ENCODE measurements at places on chromosomes 5 and 9.

DNA sequence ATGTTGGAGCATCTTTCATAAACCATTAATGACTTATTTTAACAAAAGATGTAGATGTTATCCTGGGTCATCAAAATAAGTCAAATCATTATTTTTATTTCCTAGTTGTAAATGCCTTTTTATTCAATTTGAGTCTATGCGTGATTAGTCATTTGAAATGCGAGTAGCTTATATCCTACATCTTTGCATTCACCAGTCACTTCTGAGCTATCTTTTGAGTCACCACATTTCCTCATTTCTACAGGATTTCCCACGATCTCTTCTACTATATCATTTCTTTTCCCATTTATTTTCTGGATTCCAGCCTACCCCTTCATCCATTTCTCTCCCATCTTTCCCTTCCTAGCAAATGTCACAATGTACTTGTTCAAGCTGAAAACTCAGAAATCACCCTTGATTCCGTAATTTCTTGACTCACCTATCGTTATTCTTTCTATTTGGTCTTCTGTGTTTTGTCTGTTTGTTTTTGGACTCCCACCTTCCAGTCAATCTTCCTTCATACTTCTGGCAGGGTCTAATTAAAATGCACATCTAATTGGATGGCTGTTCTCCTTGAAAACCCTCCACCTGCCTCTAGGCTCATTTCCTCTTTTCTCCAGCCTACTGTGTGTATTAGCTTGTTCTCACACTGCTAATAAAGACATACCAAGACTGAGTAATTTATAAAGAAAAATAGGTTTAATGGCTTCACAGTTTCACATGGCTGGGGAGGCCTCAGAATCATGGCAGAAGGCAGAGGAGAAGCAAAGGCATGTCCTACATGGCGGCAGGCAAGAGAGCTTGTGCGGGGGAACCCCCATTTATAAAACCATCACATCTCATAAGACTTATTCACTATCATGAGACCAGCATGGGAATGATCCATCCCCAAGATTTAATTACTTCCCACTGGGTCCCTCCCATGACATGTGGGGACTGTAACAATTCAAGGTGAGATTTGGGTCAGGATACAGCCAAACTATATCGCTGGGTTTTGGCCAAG, 112.4 kb downstream of the MEF2C start:
- no peak overlapping the region for H3K27ac ChIP-seq
- no peaks in the 10 kb centered on the region for H3K4me1 ChIP-seq
- no peak overlapping the region for H3K4me3 ChIP-seq
- DNase-seq = no peak

DNA sequence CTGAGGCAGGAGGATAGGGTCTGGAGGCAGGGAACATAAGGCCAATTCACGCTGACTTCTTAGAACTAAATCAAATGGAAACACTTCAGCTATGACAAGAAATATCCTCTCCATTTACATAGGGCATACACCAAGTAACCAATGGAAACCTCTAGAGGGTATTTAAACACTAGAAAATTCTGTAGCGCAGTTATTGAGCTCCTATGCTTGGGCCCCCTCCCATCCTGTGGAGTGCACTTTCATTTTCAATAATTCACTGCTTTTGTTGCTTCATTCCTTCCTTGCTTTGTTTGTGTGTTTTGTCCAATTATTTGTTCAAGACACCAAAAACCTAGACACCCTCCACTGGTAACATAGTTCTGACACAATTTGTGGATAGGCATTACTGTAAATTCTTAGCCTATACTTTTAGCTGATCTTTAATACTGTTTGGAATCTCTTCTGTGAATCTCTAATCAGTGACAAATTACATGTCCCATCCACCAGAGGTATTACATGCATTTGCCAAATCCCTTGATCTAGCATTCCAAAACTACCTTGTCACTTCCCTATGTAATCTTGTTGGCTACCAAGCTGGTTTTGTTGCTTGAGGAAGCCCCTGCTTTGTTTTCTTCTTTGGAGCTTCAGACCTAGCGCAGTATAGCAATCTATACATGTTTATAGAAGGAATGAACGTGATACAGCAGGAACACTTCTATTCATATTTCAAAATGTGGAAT, 61.6 kb downstream of the ST8SIA4 start:
- H3K27me3 ChIP-seq = no peaks in the 10 kb centered on the region
- H3K36me3 ChIP-seq = no peaks in the 10 kb centered on the region
- no peak overlapping the region for H3K4me3 ChIP-seq
- H3K27ac ChIP-seq = no peak overlapping the region
- DNase-seq = no peak

GRCh38 chr9:389159-389558, 174.5 kb downstream of the DOCK8 start:
- H3K4me1 ChIP-seq = no peaks in the 10 kb centered on the region
- H3K4me3 ChIP-seq = no peak overlapping the region

- H3K27ac ChIP-seq = no peak overlapping the region
- no peaks in the 10 kb centered on the region for H3K36me3 ChIP-seq
- no peak for DNase-seq
- H3K4me1 ChIP-seq = no peaks in the 10 kb centered on the region
- H3K4me3 ChIP-seq = no peak overlapping the region
- H3K27me3 ChIP-seq = no peaks in the 10 kb centered on the region
Measured at GRCh38 chr5:8418049-8418426, 549.1 kb downstream of the MTRR start.

- no peak overlapping the region for H3K27ac ChIP-seq
- peaks cover 4% of the 10 kb centered on the region for H3K4me1 ChIP-seq
- no peaks in the 10 kb centered on the region for H3K36me3 ChIP-seq
- no peak overlapping the region for H3K4me3 ChIP-seq
Measured at GRCh38 chr5:90171466-90171865, 238.1 kb downstream of the CETN3 start.

- H3K4me1 ChIP-seq = no peaks in the 10 kb centered on the region
- DNase-seq = peak; percentile 68
- H3K4me3 ChIP-seq = no peak overlapping the region
- no peaks in the 10 kb centered on the region for H3K36me3 ChIP-seq
- no peaks in the 10 kb centered on the region for H3K27me3 ChIP-seq
Measured at GRCh38 chr5:142295084-142295758, 29.6 kb downstream of the SPRY4 start.

- no peaks in the 10 kb centered on the region for H3K27me3 ChIP-seq
- no peak overlapping the region for H3K27ac ChIP-seq
- no peak overlapping the region for H3K4me3 ChIP-seq
- no peaks in the 10 kb centered on the region for H3K4me1 ChIP-seq
- DNase-seq = no peak
Measured at GRCh38 chr9:114937516-114937915, 7.1 kb upstream of the TNFSF8 start.

- no peak overlapping the region for H3K27ac ChIP-seq
- H3K27me3 ChIP-seq = no peaks in the 10 kb centered on the region
- H3K4me1 ChIP-seq = no peaks in the 10 kb centered on the region
- DNase-seq = no peak
- no peaks in the 10 kb centered on the region for H3K36me3 ChIP-seq
Measured at GRCh38 chr9:126149661-126150060, 177.0 kb upstream of the MVB12B start.

DNA sequence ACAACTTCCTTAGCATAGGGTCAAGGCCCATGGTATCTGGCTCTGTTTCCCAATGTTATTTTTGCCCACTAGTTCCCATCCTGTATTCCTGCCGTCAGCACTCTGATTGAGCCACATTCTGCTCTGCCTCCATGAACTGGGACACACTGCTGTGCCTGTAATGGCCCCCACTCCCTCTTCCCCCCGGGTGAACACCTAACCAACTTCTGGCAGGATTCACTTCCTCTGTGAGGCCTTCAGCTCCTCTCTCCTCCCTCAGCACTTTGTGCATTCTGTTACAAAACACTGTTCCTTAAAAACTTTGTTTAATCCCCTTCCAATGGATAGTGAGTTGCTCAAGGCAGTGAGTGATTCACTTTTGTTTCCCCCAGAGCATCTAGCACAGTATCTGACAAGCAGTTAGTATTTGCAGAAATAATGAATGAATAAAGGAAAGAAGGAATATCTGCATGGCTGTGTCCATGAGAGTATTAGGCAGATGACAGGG, 183.6 kb downstream of the EFNA5 start:
- no peaks in the 10 kb centered on the region for H3K4me1 ChIP-seq
- no peak overlapping the region for H3K4me3 ChIP-seq
- H3K36me3 ChIP-seq = no peaks in the 10 kb centered on the region
- H3K27me3 ChIP-seq = no peaks in the 10 kb centered on the region

GRCh38 chr9:74800226-74800625, 87.5 kb downstream of the TRPM6 start:
- no peaks in the 10 kb centered on the region for H3K36me3 ChIP-seq
- H3K4me3 ChIP-seq = no peak overlapping the region
- H3K27ac ChIP-seq = no peak overlapping the region
- no peaks in the 10 kb centered on the region for H3K27me3 ChIP-seq
- H3K4me1 ChIP-seq = no peaks in the 10 kb centered on the region
- DNase-seq = peak; percentile 47

DNA sequence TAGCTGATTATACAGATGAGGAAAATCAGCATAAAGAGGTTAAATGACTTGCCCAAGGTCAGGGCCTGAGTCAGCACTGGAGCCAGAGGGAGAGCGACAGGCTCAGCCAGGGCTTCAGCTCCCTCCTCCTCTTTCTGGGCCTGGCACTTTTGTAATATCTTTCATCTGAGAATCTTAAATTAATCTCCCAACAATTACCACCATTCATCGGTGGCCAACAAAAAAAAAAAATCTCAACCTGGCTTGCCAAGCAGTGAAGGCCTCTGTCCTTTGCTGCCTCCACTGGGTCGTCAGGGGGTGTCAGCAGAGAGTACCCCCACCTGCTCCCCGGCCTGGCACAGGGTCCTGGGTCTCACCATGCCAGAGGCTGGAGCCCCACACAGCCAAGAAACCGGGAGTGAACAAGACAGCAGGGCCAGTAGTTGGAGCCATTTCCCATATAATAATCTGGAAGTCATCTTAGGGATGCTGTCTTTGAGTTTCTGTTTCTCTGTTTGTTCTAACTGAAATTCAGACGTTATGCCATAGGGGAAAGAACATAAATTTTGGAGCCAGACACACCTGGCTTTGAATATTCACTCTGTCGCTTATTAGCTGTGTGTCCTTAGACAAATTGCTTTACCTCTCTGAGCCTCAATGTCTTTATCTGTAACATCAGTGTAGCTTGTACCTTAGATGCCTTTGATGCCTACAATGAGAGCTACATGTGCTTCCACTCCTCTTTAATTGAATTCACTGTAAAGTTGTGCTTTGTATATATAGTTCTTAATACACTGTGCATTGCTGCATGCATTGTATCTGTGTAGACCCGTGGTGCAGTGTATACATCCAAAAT, 299.9 kb upstream of the MSX2 start:
- DNase-seq = no peak
- no peak overlapping the region for H3K4me3 ChIP-seq
- no peaks in the 10 kb centered on the region for H3K36me3 ChIP-seq

DNA sequence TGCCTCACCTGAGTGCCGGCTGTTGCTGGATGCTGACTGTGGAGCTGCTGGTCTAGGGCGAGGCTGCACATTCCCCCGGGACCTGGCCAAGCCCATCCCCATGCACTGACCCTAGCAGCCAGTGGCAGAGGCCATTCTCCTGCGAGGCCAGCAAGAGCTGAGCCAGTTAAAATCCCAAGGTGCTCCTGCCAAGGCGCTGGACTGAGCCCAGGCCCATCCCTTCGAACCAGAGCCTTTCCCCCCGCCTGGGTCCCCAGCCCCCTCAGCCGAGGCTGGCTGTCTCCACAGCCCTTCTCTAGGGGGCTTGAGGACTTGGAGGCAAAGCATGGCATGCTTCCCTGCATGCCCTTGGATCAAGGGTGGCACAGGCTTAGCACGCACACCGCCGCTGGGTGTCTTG, 1.6 kb downstream of the ADAMTSL2 start:
- no peaks in the 10 kb centered on the region for H3K27me3 ChIP-seq
- no peak for DNase-seq
- H3K27ac ChIP-seq = no peak overlapping the region
- H3K4me1 ChIP-seq = no peaks in the 10 kb centered on the region

- H3K4me1 ChIP-seq = no peaks in the 10 kb centered on the region
- H3K4me3 ChIP-seq = no peak overlapping the region
- H3K27me3 ChIP-seq = no peaks in the 10 kb centered on the region
- H3K36me3 ChIP-seq = no peaks in the 10 kb centered on the region
Measured at GRCh38 chr5:23528677-23529076, 21.3 kb downstream of the PRDM9 start.

DNA sequence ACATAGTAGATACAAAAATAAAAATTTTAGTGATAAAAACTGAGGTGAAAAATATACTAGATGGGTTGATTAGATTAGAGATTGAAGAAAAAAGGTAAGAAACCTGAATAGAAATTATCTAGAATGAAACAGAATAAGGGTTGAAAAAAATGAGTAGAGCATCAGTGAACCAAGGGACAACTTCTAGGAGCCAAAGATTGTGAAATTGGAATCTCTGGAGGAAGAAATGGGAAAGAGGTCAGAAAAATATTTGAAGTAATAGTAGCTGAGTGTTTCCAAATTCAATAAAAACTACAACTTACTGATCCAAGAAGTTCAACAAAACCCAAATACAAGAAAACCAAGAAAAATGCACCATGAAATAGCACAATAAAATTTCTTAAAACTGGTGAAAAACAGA, 116.6 kb upstream of the STARD4 start:
- no peaks in the 10 kb centered on the region for H3K36me3 ChIP-seq
- no peak overlapping the region for H3K27ac ChIP-seq
- H3K27me3 ChIP-seq = no peaks in the 10 kb centered on the region
- no peak overlapping the region for H3K4me3 ChIP-seq
- H3K4me1 ChIP-seq = no peaks in the 10 kb centered on the region

DNA sequence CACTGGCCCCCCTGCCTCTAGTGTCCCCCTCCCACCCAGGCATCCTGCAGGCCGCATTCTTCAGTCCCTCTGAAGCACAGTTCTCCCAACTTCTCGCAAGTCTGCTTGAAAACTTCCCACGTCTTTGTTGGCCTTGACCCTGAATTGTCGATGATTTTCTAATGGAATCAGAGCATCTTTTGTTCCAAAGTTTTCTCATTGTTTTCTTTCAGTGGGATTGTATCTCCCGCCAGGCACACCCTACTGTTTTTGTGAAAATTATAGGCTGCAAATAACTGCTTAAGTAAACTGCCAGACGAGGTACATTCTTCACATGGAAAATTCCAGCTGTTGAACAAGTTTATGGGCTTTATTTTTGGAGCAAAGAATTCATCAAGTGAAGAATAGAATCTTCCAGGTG, 122.6 kb upstream of the SLC25A48 start:
- H3K27ac ChIP-seq = no peak overlapping the region
- no peaks in the 10 kb centered on the region for H3K27me3 ChIP-seq
- no peak overlapping the region for H3K4me3 ChIP-seq
- no peak for DNase-seq
- no peaks in the 10 kb centered on the region for H3K36me3 ChIP-seq
- no peaks in the 10 kb centered on the region for H3K4me1 ChIP-seq

- H3K4me1 ChIP-seq = no peaks in the 10 kb centered on the region
- DNase-seq = no peak
- H3K27me3 ChIP-seq = no peaks in the 10 kb centered on the region
- no peak overlapping the region for H3K4me3 ChIP-seq
- H3K36me3 ChIP-seq = no peaks in the 10 kb centered on the region
Measured at GRCh38 chr5:2686321-2687124, 65.0 kb downstream of the IRX2 start.

DNA sequence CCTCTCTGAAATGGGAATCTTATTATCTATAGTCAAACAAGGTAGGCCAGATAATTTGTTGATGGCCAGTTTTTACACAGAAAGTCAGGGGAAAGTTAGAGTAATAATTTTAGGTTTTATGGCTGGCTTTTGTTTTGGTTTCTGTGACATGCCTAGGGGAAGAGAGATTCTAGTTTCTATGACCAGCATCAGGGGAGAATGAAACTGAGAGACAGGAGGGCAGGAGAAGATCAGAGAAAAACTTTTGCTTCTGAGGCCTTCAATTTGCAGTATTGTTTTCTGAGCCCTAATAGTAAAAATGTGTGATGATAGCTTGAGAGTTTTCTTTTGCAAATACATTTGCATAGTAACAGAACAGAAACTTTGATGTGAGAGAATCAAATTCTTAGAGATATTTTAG, 564.3 kb downstream of the ZNF608 start:
- H3K27me3 ChIP-seq = no peaks in the 10 kb centered on the region
- H3K4me1 ChIP-seq = no peaks in the 10 kb centered on the region
- no peak overlapping the region for H3K4me3 ChIP-seq
- H3K36me3 ChIP-seq = no peaks in the 10 kb centered on the region

All from aorta (tissue), 5 donors.